Cortex of kidney (tissue), 1 donor: ENCODE measurements at places on chromosomes 3 and 15.

DNA sequence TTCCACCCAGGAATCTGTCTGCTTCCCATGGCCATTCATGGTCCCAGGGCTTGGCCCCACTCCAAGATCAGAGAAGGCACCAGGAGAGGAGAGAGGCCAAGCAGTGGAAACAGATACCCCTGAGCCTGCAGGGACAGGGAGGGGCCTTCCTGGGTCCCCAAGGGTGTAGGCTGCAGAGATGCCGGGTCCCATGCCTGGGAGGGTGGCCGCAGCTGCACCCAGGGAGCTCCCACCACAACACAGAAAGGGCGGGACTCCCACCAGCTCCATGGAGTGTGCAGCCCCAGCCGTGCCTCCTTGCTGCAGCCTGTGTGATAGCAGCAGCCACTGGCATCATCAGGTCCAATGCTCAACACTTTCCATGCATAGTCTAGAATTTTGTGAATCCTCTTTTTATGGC is 331.5 kb downstream of the UACA start:
- DNase-seq, result no peak

DNA sequence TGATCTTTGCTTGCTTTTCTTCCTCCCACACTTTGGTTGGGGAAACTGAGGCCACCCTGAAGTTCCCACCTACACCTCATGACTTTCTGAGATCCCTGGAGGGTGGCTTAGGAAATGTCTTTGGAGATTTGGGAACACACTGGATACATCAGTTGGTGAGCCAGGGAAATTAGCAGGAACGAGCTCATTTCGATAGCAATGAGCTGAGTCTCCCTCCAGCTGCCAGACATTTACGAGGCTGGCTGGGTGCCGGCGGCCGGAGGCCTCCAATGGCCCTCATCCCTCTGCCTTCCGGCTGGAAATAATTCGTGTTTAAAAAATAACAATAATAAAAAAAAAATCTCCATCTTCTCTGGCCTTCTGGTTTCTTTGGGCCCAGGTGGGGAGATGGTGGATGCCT is 38.8 kb downstream of the SMAD6 start:
- no peak for DNase-seq

- no peak for DNase-seq
These were observed 674 bp upstream of the MECOM start for GRCh38 chr3:169663951-169664820.

DNA sequence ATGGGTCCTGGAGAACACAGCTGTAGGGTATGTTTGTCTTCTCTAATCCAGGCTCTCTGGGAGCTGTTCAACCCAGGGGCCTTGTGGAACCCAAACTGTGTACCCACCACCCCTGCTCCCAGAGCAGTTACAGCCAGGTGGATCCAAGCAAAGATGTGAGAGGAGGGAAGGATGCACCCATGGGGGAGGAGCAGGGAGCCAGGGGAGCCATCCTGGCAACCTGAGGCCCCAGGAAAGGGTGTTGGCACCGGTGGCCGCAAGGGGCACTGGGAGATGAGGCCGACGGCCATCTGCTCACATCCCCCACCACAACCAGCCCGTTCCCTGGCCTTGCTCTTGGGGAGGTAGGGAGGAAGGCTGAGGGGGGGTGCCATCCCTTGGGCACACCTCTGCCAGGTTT is 43.2 kb downstream of the CMTM6 start:
- DNase-seq, result no peak
